ENCODE measurements at places on chromosomes 13 and 19. TPM values are rescaled to one million over a fixed set of nuclear protein-coding genes. Genes with fewer than 3 reads are reported as not detected.

The PPM1N gene
- 0.15 TPM for polyA plus RNA-seq

The GIPR gene
- polyA plus RNA-seq = 5.2 TPM

- DNase-seq = no peak
These were observed 1.2 kb upstream of the NUP62 start for GRCh38 chr19:49930483-49931011.

DNA sequence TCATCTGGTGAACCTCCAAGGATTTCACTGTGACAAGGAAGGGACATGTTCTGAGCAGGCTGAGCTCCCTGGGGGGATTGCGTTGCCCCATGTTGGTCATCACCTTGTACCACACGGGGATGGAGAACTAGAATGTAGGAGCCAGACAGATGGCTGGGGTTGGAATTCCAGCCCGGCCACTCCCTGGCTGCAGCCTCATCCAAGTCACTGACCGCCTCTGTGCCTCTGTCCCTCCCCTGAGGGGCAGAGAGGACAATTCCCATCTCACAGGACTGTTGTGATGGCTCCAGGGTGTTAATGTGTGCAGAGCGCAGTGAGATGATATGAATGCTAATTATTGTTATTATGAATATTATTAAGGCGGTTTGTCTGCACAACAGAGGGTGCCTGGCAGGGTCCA, 24.1 kb downstream of the ADGRL1 start:
- DNase-seq = no peak

GRCh38 chr19:49957262-49957915, 3.6 kb downstream of the SIGLEC11 start:
- DNase-seq = no peak
